ENCODE measurements at places on chromosomes 12 and 14. TPM values are rescaled to one million over a fixed set of nuclear protein-coding genes. Genes with fewer than 3 reads are reported as not detected.

- no peak for DNase-seq
Measured at GRCh38 chr14:96062010-96062409, 22.8 kb downstream of the C14orf132 start.

- no peak for DNase-seq
Measured at GRCh38 chr14:72026536-72026935, 94.3 kb downstream of the RGS6 start.

DNA sequence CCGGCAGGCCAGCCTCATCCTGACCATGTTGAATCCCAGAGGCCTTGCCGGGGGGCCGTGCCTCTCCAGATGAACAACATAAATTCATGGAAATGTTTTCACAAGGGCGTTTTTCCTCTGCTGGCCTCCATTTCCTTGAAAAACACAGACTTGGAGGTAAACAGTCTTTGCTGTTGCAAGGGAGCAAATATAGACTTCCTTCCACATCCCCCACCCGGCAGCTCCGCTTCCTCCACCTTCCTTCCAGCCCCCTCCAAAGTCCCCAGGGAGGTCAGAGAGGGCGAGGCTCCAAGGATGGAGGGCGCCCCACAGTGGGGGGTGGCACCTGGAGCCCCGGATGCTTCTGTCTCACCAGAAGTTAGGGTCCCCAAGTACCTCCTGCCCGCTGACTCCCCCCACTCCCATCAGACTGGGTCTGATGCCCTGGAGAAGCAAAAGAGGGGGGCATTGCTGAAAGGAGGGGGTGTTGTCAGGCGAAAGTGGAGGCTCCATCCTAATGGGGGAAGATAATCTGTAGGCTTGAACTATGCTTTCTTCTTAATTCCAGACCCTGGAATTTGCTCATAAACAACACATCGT is 31.1 kb downstream of the CALM1 start:
- peak; percentile 59 for DNase-seq

GRCh38 chr12:1056390-1056789 is 65.4 kb downstream of the ERC1 start:
- DNase-seq: no peak

- DNase-seq: no peak
Measured at GRCh38 chr12:9760120-9760519, 581 bp downstream of the CD69 start.

GRCh38 chr12:96308881-96309280 is 91.4 kb downstream of the CDK17 start:
- no peak for DNase-seq

GRCh38 chr12:40098406-40099145 is 7.3 kb downstream of the SLC2A13 start:
- no peak for DNase-seq

DNA sequence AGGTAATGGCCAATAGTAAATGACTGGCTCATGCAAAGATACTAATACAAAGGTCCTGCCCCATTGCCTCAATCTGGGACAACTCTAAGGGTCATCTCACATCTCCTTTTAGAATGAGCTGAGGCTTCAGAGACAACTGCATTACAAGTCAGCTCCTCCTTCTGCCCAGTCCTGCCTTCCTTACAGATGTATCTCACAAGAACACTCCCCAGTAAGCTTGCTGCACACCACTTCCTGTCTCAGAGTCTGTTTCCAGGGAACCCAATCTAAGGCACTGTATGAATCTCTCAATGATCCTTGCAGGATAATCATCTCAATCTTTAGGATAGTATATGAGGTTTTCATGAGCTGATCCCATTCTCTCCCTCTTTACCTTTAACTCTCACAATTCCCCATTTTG is 57.8 kb upstream of the ZDHHC17 start:
- no peak for DNase-seq

GRCh38 chr12:132040906-132041606 is 91.3 kb downstream of the EP400 start:
- DNase-seq: peak; percentile 55

GRCh38 chr12:95446506-95446900 is 27.4 kb upstream of the METAP2 start:
- peak; percentile 74 for DNase-seq

DNA sequence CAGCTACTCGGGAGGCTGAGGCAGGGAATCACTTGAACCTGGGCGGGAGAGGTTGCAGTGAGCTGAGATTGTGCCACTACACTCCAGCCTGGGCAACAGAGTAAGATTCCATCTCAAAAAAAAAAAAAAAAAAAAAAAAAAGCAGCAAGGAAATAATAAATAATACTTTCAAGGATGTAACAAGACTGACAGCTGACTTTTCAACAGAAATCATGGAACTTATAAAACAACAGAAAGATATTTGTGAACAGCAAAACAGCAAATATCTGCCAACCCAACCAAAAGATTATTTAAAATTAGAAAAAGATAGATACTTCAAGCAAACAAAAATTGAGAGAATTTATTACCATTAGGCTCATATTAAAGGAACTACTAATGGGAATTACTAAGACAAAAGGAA is 115.1 kb downstream of the TSHR start:
- no peak for DNase-seq

GRCh38 chr12:53538209-53538689 is 31.0 kb upstream of the NPFF start:
- DNase-seq: no peak

DNA sequence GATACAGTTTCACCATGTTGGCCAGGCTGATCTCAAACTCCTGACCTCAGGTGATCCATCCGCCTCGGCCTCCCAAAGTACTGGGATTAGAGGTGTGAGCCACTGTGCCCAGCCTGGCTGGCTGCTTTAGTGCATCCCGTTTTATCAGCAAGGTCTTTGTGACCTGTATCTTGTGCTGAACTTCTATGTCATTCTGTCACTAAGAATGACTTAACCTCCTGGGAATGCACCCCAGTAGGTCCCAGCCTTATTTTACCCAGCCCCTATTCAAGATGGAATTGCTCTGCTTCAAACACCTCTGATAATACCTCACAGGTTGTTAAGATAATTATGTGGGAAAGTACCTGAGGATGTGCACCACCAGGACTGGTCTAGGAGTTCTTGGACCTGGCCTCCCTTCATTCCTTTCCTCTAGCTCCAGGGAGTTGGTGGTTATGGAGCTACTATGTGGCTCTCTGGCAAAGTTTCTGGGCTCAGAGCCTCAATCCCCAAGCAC is 26.1 kb upstream of the JPH4 start:
- DNase-seq: no peak

- no peak for DNase-seq
Measured at GRCh38 chr14:92850492-92850891, 56.4 kb downstream of the GOLGA5 start.

GRCh38 chr12:34363050-34363673 is 340.9 kb downstream of the ALG10 start:
- DNase-seq: no peak

- no peak for DNase-seq
Measured at GRCh38 chr14:55370883-55371455, 40.7 kb downstream of the ATG14 start.

DNA sequence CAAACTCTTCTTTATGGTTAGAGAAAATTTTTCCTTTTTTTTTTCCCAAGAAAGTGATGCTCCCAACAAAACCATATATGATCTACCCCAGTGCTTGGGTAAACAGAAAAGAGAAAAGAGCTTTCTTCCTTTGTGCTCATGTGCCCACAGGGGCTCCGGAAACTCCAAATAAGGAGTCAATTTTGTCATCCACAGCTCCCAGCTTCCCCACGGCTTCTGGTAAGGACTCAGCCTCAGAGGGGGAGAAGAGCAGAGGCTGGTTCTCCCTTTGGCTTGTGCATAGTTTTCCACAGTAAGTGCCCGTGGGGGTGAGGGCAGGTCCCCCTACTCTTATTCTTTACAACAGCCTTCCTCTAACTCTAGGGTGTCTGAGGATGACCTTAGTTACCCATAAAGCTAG is 13.3 kb upstream of the RGS6 start:
- no peak for DNase-seq

- DNase-seq: no peak
Measured at GRCh38 chr12:9869307-9870161, at the start of gene CLEC2B. TSS of gene CLEC2B (minus strand) at chr12:9869354.

DNA sequence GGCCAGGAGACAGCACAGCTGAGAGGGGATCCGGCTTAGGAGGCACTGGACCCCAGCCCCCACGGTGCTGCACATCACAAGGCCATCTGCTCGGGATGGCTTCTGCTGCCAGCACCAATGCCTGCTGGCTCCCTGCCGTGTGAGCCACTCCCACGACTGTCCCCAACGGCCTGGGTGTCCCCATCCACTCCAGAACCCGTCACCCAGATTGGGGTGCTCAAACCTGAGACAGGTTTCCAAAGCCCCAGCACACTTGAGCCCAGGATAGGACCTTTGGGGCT is 102.4 kb downstream of the RFLNA start:
- no peak for DNase-seq

DNA sequence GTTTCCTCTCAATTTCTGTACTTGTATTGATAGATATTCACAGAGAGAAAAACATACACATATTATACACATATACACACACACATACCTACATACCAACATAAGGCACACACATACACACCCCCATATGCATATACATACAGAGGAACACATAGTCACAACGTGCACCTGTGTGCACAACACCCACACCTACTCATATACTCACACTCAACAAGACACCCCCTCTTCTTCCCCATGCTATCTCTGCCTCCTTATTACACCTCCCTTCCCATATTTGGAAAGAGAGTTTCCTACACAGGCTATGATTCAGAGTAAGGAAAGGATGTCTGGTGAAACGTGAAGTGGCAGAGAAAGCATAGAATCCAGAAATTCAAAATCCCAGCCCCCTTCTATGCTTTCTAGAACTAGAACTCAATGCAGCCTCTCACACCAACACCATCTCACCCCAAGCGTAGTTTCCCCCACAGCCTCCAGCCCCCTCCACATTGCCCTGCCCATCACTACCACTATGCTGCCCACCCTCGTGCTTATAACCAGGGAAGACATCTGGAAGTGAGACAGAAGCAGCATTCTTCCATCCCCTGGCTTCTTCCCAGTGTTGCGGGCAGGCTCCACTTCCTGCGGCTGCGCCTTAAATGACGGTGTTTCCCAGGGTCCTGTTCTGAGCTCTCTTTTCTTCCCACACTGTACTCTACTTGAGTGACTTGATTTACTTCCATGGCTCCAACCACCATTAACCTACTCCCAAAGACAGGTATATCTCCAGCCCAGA is 2.4 kb downstream of the RNASE8 start:
- DNase-seq: no peak

DNA sequence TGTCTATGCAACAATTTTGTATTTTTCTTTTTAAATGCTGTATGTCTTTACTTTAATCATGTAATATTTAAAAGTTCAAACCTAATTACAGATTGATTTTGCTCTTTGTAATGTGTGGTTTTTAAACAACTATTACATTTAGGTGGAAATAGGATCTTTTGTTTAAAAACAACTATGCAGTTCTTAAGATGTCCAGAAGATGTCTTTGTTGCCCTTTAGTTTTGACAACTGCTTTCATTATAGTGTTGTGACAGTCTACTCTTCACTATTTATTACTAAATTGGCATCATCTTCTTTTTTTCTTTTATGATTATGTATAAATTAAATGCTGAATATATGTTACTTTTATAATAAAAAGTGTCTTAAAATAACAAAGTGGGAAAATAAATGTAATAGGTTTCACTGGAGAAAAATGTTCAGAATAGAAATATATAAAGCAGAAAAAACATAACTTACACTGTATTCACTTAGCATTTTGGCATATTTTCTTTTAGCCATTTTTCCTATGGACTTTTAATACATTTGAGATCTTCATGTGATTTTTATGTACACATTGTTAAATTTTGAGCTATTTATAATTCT is 27.1 kb upstream of the PCNX4 start:
- DNase-seq: no peak

DNA sequence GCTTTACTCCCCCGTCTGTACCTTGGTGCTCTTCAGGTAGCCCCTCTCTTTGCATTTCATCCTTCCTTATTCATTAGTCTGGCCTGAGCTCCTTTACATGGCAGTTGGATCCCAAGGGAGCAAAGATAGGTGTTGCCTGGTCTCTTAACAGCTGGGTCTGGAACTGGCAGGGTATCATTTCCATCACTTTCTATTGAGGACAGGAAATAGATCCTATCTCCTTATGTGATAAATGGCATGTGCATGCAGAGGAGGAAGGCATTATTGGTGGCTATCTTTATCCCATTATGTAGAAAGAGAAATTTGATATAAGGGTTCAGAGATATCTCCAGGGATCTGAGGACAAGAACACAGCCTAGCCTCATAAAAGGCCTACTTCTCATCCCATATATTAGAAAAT is 54.6 kb upstream of the OAS1 start:
- DNase-seq: no peak

DNA sequence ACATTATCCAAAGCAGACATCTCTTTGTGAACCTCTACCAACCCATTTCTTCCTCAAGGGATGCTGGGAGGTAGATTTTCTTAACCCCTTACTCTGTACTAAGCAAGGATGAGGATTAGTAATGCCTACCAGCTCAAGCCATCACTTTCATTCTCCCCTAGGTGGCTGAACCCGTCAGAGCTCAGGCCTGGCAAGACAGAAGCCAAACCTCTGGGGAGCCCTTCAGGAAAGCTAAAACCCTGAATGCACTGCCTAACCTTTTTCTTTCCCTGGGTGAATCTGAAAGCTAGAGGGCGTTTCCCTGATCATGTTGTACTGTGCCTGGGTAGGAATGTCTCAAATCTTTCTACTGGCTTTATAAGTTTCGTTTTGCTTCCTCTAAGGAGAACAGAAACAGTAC is 617.3 kb downstream of the RPL10L start:
- DNase-seq: no peak

- no peak for DNase-seq
Measured at GRCh38 chr12:133026996-133027395, 10.3 kb upstream of the ZNF84 start.

JAG2 gene
- total RNA-seq: 31.2 TPM

GRCh38 chr12:32906399-32907165 is 10.0 kb upstream of the PKP2 start:
- DNase-seq: no peak

GRCh38 chr14:20697273-20698017 is 8.9 kb downstream of the ANG start:
- DNase-seq: no peak

DNA sequence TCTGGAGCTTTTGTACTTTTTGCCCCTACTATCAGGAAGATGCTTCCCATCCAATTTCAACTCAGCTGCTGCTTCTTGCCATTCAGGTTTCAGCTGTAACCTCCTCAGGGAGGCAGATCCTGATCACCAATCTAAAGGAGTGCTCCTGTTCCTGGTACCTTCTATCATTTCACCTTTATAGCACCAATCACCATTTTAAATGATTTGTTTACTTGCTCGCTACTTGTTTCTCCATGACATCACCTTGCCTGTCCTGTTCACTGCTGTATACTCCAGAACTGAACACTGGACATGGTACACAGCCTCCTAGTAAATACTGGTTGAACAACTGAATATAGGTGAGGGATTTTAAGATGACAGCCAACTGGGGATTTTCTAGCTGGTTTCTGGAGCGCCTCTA is 287.2 kb upstream of the DIO2 start:
- no peak for DNase-seq

GRCh38 chr12:25423355-25424050 is 129.6 kb downstream of the LMNTD1 start:
- DNase-seq: no peak

MGP gene
- 472 TPM for total RNA-seq

DNA sequence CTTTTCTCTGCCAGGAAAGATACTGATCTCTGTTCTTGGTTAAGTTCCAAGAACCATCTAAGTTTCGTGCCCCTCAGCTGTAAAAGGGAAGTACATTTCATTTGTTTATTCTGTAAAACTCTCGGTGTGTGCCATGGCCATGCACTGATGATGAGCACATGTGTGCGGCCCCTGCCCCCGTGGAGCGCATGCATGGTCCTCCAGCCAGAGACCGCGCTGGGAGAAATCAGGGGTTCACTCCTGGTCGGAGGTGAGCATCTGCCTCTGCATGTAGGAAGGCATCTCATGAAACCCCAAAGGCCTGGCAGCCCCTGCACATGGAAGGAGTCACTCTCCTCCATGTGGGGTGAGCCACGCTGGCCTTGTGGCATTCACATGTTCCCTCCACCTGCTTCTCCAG is 102.5 kb upstream of the RTL1 start:
- no peak for DNase-seq
